ENCODE measurements at places on chromosomes 12 and 14.
A peak's percentile ranks its signal among the peaks of the same experiment; 100 is the strongest.

- DNase-seq, result no peak
Measured at GRCh38 chr12:132493482-132494178, 3.7 kb downstream of the FBRSL1 start.

DNA sequence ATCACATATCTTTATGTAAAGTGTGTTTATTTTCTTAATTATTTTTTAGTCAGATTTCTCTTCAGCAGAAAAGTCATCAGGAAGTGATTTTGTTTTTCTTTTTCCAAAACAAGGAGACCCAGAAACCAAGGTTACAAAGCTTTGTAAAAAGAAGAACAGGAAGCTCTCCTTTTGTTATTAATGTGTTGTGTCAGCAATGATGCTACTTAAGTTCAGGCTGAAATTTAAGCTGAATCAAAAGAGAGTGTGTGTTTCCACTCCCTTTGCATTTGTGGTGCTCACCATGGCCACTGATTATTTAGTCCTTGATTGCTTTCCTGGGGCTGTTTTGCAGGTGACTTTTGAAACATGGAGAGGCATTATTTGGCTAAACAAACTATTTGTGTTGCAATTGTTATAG, 155.3 kb upstream of the ATP2B1 start:
- peak; percentile 68 for DNase-seq

- no peak for DNase-seq
Measured at GRCh38 chr14:76820700-76821099, 5.5 kb upstream of the LRRC74A start.

- DNase-seq, result no peak
Measured at GRCh38 chr12:69490920-69491643, 20.9 kb downstream of the FRS2 start.

GRCh38 chr14:74402401-74403251, 23.4 kb downstream of the SYNDIG1L start:
- DNase-seq, result peak; percentile 9

DNA sequence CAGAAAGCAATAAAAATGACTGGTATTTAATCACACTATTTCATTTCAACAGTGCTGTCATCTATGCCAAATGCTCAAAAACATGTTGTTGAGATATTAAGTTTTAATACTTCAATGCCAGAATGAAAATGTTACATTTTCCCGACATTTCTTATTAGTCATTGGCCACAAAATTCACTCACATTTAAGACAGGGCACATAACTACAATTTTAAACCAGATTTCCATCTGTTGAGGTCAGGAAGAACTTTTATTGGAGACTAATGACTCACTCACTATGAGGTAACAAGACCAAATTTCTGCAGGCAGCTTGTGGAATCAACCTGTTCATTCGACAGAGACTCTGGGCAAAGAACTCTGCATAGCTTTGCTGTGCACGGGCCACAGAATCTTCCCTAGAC, 36.8 kb downstream of the PPTC7 start:
- DNase-seq, result peak; percentile 41

GRCh38 chr12:127343940-127344339, 923.0 kb upstream of the TMEM132C start:
- no peak for DNase-seq

- DNase-seq, result peak; percentile 33
Measured at GRCh38 chr14:50091240-50091913, 25.0 kb downstream of the VCPKMT start.

- no peak for DNase-seq
Measured at GRCh38 chr12:48110691-48111311, 4.9 kb upstream of the SENP1 start.

DNA sequence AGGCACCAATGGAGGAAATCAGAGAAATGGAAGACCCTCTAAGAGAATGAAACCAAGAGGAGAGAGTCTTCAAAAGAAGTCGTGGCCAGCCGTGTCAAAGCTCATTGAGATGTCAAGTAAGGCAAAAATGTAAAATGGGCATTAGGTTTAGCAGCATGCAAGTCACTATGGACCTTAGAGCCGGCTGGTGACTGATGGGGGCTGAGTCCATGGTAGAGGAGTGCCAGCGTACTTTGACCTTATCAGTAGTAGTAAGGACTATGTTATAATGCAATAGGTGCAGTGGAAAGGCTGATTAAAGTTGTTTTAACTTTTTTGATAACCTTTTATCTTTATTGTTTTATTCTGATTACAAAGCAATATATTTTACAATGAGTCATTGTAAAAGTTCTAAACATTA, 66.5 kb downstream of the ANO6 start:
- DNase-seq, result no peak

DNA sequence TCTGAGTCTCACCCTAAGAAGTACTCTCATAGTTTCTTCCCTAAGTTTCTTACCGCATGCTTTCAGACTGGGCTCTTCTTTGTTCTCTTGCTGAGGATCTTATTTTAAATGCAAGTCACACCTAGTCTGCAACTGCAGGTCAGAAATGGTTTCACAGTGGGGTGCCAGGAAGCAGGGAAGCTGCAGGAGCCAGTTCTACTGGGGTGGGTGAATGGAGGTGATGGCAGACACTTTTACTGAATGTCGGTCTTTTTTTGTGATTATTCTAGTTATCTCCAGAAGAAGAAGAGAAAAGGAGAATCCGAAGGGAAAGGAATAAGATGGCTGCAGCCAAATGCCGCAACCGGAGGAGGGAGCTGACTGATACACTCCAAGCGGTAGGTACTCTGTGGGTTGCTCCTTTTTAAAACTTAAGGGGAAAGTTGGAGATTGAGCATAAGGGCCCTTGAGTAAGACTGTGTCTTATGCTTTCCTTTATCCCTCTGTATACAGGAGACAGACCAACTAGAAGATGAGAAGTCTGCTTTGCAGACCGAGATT, 1.7 kb downstream of the FOS start:
- DNase-seq, result no peak

DNA sequence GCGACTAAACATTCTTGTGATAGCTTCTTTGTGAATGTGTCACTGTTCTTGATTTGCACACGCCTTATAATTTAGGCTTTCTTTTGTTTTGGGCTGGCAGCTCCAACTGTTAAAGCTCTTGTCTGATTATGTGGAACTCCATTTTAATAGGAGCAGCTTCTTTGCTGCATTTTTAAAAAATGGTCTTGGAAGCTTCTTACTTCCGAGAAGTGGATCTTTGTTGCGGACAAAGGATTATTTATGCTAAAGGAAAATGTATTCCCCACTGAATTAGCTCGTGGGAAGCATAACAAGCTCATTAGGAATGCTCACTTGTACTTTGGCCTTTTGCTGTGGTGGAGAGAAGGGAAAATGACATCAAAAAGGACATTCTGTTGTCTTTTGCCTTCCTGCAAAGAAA, 20.0 kb downstream of the GAS2L3 start:
- no peak for DNase-seq

DNA sequence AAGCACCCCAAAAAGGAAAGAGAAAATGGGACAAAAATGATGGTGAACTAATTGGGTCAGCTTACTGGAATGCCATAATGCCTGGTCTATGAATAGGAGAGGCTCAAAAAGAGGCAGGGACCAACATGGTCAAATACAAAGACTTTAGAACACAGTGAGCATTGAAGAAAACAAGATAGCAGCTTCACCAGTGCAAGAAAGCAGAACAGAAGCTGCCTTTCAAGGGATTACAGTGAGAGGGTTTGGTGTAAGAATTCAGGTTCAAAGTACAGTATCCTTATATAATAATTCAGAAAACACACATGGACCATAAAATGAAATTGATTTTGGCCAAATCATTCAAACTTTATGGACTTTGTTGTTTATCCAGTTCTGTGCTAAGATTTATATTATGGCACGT, 162.1 kb downstream of the NAV3 start:
- DNase-seq, result no peak

- DNase-seq, result no peak
Measured at GRCh38 chr14:30064454-30064853, 136.8 kb upstream of the PRKD1 start.

DNA sequence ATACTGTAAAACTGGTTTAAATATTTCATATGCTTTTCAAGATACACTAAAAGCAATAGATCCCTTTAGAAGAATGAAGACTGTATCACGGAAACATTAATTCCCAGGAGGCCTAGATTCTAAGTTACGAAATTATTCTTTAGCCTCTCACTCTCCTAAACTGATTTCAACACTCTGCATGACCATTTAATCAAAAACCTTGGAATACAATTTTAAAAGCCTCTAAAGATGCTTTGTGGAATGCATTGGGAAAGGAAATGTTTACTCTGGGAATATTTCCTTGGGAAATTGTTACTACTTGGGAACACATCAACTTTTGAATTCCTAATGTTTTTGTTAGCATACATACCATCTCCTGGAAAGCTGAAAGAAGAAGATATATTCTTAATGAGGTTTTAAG, 255.7 kb upstream of the FAR2 start:
- no peak for DNase-seq

GRCh38 chr12:123152833-123153232, 1.9 kb upstream of the PITPNM2 start:
- DNase-seq, result no peak

GRCh38 chr12:113359939-113360748, 1.8 kb downstream of the PLBD2 start:
- peak; percentile 68 for DNase-seq

DNA sequence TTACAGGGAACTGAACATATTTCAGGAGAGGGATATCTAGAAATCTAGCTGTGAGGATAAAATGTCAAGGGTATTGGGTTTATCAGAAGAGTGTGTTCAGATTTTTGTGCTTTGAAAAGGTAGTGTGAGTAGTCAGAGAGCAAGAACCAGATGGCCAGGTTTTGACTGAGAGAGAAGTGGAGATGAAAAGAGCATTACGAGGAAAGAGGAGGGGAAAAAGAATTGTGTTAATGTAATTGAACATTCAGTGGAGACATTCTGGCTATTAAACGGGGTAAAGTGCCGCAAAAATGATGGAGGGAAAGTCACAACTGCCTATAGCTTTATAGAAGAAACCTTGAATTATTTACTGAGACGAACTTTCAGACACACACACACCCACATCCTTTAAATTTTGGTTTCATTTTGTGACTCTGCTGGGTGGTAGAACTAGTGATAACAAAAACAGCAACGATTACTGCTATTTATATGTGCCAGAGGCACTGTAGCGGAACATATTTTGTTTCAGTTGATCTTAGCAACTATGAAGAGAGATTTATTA, 213.6 kb downstream of the ERC1 start:
- peak; percentile 7 for DNase-seq

GRCh38 chr14:86790408-86791364, 1202.3 kb downstream of the GALC start:
- DNase-seq, result no peak

DNA sequence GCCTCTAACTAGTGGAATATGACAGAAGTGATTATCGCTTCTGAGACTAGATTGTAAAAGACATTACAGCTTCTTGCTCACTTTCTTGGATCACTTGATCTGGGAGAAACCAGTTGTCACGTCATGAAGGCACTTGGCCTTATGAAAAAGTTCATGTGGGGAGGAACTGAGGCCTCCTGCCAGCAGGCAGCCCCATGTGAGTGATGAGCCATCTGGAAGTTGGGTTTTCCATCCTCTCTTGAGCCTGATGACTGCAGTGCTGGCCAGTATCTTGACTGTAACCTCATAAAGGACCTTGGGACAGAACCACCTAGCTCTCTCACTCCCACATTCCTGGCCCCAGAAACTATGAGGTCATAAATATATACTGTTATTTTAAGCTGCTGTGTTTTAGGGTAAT, 28.0 kb downstream of the TTLL5 start:
- DNase-seq, result peak; percentile 60

DNA sequence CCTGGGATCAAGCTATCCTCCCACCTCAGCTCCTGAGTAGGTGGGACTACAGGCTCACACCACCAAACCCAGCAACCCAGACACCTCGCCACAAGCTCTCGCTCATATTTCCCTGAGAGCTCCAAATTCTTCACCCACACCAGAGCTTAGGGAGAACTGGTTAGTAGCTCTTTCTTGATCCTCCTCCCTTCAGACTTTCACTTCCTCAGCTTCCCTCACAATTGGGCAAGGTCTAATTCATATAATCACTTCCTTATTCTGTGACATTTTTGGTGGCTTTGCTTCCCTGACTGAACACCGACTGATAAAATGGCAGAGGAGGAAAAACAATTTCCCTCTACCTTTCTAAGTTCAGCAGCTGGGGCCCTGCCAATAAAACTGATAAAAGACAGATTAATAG, 88.5 kb downstream of the GXYLT1 start:
- DNase-seq, result peak; percentile 87

DNA sequence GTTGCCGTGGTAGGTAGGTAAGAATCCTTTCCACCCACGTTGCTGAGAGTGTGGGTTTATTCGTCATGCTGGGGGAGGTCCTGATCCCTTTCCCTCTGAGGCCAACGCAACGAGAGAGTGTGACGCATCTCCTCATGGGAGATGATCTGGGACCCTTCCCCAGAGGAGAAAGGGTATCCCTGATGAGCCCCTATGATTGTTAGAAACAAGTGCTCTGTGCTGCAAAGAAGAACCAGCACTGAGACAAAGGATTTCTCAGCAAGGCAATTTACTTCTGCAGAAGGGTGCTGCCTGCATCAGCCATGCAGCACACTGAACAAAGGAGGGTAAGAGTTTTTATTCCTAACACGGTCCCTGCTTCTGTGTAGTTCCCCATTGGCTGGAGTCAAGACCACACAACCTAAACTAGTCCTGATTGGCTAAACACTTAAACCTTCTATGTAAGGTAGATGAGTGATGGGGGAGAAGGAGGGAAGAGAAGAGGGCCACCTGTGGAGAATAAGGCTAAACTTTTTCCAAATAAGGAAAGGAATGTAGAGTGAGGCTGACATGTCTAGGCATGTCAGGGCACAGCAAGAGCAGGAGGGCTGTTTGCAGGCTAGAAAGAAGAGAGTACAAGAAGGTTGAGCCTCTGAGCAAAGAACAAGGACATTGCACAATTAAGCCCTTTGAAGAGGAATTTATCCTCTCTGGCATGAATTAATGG, 21.3 kb downstream of the CLEC2A start:
- DNase-seq, result no peak

DNA sequence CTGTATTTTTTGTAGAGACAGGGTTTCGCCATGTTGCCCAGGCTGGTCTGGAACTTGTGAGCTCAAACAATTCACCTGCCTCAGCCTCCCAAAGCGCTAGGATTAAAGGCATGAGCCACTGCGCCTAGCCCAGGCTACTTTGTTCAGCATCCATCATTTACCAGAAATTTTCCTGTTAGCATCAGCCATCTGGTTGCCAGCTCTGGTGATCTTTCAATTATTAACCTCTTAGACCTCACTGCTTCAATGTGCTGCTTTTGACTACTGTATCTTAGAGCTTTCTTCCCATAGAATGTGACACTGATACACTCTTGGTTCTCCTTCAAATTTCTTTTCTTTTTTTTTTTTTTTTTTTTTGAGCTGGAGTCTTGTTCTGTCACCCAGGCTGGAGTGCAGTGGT, 5.4 kb upstream of the AMHR2 start:
- DNase-seq, result no peak

DNA sequence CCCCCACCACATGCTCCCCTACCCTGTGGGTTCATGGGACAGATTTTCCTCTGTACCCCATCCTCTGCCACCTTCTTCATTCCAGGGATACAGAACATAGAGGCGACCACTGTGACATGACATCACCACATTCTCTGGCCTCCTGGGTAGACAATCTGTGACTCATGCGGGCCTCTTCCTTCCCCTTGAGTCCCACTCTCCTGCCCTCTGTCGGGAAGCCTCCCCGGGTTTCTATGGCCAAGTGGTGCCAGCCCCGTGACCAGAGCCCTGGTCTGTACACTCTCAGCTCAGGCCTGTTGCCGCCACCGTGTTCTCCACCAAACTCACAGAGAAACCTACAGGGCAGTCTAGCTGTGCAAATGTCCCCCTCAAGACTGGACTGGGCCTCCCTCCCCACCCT, 8.0 kb downstream of the CLMN start:
- DNase-seq, result peak; percentile 84

GRCh38 chr14:24818823-24819341, 184.9 kb upstream of the GZMB start:
- no peak for DNase-seq
